Frontal cortex (tissue), 4 donors: ENCODE measurements at places on chromosomes 1 and 21. TPM values are rescaled to one million over a fixed set of nuclear protein-coding genes. Genes with fewer than 3 reads are reported as not detected.

The RNU1-1 gene
- total RNA-seq: under 0.01 TPM

- DNase-seq: no peak
Observed at GRCh38 chr1:207022996-207023679, 9.4 kb downstream of the C1orf116 start.

GRCh38 chr21:28427394-28428022 lies 565.2 kb downstream of the LTN1 start:
- DNase-seq: no peak

GRCh38 chr1:25478633-25479032 lies 47.9 kb downstream of the MACO1 start:
- DNase-seq: no peak

GRCh38 chr1:217078078-217078690 lies 355.0 kb upstream of the ESRRG start:
- DNase-seq: no peak

GRCh38 chr1:15215116-15215515 lies 31.9 kb upstream of the FHAD1 start:
- no peak for DNase-seq

DNA sequence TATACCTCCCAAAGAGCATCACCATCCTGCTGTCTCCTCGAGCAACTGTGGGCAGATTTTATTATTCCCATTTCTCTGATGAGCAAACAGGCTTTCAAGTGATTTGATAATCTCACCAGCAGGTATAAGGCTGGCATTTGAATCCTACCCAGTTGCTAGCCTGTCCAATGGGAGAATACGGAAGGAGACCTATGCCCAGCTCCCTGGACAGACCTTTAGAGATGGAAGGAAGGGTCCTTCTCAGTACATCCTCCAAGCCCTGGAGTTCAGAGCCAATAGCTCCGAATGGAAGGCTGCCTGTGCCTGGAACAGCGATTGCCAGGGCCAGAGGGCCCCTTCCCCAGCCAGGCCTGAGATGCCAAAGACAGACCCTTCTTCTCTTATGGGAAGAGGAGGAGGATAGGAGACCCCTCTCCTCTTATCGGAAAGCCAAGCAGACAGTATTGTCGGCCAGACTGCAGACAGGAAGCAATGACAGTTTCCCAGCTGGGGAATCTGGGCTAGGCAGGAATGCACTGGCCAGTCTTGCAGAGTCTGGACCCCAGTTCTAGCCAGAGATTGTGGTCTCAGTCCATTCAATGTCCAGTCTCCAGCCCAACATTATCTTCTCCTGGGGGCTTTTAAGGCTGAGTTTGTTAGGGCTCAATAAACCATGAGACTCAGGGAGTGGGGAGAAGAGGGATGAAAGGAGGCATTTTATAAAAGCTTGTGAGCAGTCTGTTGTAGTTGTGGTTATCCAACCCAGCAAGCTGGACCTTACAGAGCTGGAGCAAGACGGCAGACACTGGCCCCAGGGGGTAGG lies 2.0 kb downstream of the IFFO2 start:
- no peak for DNase-seq
